GM06990 (cell line): ENCODE measurements at places on chromosomes 11 and 22.

DNA sequence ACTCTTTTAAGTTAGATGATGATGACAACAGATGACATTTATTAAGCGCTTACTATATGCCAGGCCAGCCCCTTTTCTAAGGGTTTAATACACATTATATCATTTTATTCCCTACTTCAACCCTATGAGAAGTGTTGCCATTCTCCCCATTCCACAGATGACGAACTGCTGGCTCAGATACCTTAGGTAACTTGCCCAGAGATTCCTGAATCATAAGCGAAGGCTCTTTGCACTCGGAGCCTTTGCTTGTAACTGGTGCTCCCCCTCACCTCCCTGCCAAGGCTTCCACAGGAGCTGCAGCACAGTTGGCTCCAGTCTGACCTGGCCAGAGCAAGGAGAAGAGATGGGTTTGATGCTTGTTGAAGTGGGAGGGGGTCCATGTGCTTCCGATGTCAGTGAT lies 43.0 kb downstream of the DBX1 start:
- no peak for DNase-seq

DNA sequence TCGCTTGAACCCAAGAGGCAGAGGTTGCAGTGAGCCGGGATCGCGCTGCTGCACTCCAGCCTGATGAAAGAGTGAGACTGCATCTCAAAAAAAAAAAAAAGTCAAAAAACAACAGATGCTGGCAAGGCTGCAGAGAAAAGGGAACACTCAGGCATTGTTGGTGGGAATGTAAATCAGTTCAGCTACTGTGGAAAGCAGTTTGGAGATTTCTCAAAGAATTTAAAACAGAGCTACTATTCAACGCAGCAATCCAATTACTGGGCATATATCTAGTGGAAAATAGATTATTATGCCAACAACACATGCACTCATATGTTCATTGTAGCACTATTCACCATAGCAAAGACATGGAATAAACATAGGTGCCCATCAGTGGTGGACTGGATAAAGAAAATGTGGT lies 89.7 kb downstream of the EFCAB6 start:
- no peak for DNase-seq

DNA sequence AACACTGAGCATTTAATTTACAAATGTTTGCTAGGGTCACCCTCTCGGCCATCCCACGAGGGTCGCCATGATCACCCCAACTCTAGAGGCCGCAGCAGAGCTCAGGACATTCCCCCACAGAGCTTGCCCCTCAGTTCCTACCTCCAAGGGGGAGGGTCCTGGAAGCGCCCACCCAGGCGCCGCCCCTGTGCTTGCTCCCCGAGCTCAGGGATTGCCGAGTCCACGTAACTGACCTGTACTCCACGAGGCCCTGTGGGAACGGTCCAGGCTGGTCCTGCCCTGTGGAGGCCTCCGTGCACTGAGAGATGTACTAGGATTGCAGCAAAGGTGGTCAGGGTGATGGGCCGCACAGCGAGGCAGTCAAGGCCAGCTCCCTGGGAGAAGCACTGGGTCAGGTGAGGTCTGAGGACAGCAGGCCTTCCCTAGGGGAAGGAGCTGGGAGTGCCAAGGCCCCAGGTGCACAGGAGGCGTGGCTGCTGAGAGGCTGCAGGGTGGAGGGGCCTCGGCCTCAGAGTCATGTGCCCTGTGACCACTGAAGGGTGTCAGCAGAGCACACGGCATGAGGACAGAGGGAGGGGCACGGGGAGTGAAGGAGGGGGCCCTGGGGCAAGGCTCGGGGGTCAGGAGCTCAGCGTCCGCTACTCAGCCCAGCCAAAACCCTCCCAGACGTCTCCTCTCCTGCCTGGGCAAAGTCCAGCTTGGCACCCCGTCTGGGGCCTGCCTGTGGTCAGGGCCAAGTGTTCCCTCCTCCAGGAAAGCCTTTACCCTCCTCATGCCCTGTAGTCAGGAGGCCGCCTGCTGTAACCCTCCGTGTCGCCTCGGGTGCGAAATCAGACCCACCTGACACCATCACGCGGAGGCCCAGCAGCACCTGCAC lies 2.4 kb upstream of the MIOX start:
- no peak for DNase-seq

- DNase-seq: peak; percentile 73
Measured at GRCh38 chr11:120511116-120511819, at the start of gene GRIK4. TSS of gene GRIK4 (plus strand) at chr11:120511748. CDS start at chr11:120660319, 148,571 bp downstream.

DNA sequence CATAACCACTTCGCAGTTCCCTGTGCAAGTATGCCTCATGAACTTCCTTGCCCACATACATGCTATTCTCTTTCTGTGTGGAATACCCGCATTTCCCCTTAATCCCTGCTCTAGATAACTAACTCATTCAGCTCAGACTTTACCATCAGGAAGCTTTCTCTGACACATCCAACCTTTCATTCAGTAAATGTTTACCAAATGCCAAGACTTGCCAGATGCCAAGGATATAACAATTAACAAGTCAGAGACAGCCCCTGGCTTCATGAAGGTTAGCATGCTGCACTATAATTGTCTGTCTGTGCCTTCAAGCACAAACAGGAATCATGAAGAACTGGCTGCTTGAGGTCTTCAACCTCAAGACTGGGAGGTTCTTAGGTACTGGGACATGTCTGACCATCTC lies 71.2 kb upstream of the GDPD4 start:
- no peak for DNase-seq

DNA sequence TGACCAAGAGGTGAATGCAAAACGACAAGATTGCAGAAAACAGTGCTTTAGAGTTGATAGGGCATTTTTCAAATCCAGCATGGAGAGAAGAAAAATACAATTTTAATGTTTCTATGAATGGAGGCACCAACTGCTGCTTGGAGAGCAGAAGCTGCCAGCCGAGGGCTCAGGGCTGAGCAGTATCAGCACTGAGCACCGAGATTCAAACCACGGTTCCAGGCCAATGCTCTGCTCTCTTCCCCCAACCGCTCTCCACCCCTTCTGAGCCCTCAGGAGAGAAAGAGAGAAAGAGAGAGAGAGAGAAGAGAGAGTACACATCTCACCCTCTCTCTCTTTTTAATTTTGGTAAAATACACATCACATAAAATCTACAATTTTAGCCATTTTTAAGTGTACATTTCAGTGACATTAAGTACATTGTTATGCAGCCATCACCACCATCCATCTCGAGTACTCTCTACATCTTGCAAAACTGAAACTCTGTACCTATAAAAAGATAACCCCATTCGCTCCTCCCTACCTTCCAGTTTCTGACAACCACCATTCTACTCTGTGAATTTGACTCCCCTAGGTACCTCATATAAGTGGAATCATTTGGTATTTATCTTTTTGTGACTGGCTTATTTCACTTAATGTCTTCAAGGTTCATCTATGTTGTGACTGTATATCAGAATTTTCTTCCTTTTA lies 333.3 kb downstream of the MIAT start:
- DNase-seq: peak; percentile 8

DNA sequence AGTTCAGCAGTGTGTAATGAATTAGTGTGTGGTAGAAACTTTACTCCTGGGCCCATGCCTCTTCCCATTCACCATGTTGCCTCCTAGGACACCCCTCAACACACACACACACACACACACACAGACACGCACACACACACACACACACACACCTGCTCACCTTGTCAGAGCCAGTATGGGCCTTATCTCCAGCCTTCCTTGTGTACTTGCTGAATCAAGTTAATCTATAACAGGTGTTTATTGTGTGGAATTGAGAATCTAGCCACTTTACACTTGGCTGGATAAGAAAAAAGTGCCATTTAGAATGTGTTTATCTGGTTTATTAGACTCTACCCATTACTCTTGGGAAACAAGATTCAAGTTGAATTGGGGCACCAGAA lies 14.5 kb upstream of the ZDHHC13 start:
- no peak for DNase-seq

GRCh38 chr11:3642071-3642951 lies 519 bp upstream of the ART5 start:
- DNase-seq: peak; percentile 56
